ENCODE measurements at places on chromosomes 1 and 21. TPM values are rescaled to one million over a fixed set of nuclear protein-coding genes. Genes with fewer than 3 reads are reported as not detected.

COL11A1 gene
- total RNA-seq = not detected

ZMYM4 gene
- 32.7 TPM for total RNA-seq

GRCh38 chr1:150144606-150145005 is 5.1 kb upstream of the PLEKHO1 start:
- no peak for DNase-seq
- H3K27ac ChIP-seq = no peak overlapping the region
- peaks cover 29% of the 10 kb centered on the region for H3K4me1 ChIP-seq
- H3K4me3 ChIP-seq = no peak overlapping the region

EXTL1 gene
- total RNA-seq = not detected

RNU1-3 gene
- 961 TPM for total RNA-seq
